ENCODE measurements at places on chromosomes 4 and X. TPM values are rescaled to one million over a fixed set of nuclear protein-coding genes. Genes with fewer than 3 reads are reported as not detected.

DNA sequence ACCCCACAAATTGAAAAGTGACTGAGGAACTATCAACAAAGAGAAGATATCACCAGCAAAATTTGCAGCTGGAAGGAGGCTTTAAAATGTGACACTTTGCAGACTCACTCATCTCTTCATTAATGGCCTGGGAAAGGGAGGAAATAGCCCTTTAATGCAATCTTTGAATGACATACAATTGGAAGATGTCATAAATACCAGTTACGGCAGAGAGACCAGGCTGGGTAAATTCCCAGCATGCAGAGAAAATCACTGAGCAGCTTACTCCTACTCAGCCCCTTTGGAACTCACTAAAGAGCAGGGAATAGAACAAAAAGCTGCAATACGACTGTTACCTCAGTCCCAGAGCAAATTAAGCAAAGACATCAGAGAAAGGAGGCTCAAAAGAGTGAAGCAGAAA is 238.9 kb downstream of the HS3ST1 start:
- no peak for DNase-seq

Gene AKAP14
- not detected for total RNA-seq

Gene CFAP47
- total RNA-seq, result not detected

GRCh38 chr4:110503270-110504083 is 27.5 kb downstream of the ENPEP start:
- DNase-seq, result peak; percentile 64

Gene ASMTL
- 34.1 TPM for total RNA-seq

- no peak for DNase-seq
These were observed 86.9 kb downstream of the MBNL3 start for GRCh38 chrX:132401935-132402334.

GRCh38 chrX:40628506-40628905 is 5.3 kb downstream of the MPC1L start:
- no peak for DNase-seq

DNA sequence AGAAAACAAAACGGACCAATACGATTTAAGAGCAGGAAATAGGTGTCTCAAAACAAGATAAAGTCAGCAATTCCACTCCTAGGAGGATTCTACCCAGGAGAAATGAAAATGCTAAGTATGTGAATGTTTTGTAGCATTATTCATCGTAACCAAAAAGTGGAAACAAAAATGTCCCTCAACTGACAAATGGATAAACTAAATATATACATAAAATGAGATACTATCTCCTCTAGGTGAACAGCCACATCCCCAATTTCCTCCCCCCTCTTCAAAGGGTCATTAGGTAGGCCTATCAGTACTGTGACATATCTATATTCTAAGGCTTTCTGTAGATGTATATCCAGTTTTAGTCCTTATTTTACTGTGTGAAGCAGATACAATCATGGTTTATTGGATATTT is 18.0 kb downstream of the DDX3X start:
- DNase-seq, result no peak

GRCh38 chrX:103789004-103789403 is 12.4 kb downstream of the PLP1 start:
- no peak for DNase-seq

GRCh38 chr4:115972967-115973366 is 859.5 kb upstream of the NDST4 start:
- DNase-seq, result no peak

Gene CD40LG
- total RNA-seq, result 0.24 TPM

- no peak for DNase-seq
These were observed 25.7 kb upstream of the MND1 start for GRCh38 chr4:153318696-153319320.

DNA sequence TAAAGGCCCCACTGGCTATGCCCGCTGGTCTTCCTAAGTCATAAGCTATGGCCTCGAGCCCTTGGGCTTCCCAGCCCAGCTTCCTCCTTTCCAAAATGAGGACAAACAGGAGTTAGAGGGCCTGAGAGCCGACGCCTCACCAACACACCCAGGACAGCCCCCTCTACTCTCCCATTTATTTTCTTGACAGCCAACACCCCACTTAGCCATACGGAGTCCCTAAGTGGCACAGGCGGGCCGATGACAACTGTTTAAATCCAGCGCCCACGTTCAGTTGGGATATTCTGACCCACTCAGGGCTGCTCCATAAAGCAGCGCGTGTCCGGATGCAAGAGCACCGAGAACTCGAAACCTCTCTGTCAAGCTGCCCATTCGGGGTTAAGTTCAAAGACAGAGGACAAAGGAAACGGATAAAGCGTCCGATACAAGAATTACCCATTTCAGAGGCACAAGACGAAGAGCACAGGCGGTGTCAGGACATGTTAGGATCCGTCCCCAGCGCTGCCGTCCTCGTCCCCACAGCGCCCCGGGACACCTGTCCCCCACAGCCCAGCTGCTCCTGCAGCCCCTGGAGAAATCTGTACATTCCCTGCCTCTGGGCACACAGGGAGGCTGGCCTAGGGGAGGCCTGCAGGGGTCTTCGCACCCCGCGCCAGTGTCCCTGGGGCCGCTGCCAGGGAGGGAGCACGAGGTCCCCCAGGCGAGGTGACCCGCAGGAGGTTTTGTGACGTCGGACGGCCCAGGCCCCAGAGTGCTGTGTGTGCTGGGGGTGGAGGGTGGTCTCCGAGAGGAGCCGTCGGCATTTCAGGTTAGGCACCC is 1.2 kb downstream of the PRKX start:
- DNase-seq, result peak; percentile 63

Gene AFM
- total RNA-seq, result not detected

GRCh38 chr4:7197910-7198309 is 5.6 kb downstream of the SORCS2 start:
- DNase-seq, result no peak

DNA sequence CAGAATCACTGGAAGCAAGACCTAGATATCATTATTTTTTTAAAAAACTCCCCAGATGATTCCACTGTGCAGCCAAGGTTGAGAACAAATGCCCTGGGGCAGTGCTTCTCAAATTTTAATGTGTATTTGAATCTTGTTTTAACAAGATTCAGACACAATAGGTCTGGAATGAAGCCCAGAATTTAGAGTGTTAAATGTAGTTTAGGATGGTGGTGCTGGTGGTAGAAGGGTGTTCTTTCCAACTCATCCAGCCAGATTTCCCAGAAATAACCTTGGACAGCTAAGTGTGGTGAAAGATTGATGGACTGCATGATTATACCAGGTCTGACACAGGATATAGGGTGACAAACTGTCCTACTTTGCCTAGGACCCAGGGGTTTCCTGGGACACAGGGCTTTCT is 120.1 kb upstream of the MED14 start:
- DNase-seq, result no peak

Gene TCP11X2
- not detected for total RNA-seq

DNA sequence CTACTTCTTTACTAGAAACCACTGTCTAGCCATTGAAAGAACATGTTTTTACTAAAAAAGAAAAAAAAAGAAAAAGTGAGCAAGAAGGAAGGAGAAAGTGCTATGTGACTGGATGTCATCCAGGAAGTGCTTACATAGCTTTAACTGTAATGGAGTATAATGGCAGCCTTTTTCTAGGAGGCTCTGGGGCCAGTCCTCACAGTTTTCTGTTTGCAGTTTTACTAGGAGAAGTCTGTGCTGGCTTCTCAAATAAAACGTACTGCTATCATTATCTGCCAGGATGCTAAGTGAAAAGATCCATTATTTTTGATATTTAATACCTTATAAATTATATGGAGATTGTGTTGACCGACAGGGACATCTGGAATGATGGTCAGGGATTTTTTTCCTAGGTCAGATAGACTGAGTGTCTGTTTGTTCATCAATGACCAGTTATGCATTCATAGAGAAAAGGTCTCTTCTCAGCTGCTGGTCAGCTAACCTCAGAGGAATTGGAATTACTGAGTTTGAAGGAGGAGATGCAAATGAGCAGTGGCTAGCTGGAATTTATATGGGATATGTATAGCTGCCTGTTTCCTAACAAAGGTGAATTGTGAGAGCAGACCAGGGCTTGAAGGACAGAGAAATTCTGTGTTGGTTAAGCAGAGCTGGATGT is 21.7 kb downstream of the LPAR4 start:
- no peak for DNase-seq

DNA sequence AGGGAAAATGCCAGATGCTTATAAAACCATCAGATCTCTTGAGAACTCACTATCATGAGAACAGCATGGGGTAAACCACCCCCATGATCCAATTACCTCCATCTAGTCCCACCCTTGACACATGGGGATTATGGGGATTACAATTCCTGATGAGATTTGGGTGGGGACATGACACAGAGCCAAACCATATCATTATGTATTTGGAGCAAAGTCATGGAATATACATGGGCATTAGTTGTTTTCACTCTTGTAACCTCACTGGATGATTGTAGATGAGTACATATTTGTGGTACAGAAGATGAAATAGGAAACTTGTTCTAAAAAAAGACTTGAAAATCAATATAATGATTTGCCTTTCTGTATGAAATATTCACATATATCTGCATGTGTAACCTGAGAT is 674.5 kb upstream of the BOD1L1 start:
- DNase-seq, result no peak
